KG1 (cell line): ENCODE measurements at places on chromosomes 16 and 17.

GRCh38 chr17:9209347-9209746 is 188.0 kb downstream of the NTN1 start:
- no peak for DNase-seq

DNA sequence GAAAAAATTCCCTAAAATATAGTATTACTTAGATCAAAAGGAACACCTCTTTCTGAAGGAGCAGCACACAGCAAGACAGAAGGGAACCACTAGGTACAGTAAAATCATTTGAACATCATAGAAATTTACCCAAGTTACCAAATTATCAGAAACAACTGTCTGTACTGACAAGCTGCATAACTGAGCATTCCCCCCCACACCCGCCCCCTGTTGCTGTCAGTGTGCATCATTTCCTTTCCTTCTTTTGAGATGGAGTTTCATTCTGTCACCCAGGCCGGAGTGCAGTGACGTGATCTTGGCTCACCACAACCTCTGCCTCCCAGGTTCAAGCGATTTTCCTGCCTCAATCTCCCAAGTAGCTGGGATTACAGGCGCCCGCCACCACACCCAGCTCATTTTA is 120.7 kb downstream of the TRIM37 start:
- no peak for DNase-seq

- no peak for DNase-seq
These were observed 480.5 kb downstream of the CDH11 start for GRCh38 chr16:64641343-64641742.

DNA sequence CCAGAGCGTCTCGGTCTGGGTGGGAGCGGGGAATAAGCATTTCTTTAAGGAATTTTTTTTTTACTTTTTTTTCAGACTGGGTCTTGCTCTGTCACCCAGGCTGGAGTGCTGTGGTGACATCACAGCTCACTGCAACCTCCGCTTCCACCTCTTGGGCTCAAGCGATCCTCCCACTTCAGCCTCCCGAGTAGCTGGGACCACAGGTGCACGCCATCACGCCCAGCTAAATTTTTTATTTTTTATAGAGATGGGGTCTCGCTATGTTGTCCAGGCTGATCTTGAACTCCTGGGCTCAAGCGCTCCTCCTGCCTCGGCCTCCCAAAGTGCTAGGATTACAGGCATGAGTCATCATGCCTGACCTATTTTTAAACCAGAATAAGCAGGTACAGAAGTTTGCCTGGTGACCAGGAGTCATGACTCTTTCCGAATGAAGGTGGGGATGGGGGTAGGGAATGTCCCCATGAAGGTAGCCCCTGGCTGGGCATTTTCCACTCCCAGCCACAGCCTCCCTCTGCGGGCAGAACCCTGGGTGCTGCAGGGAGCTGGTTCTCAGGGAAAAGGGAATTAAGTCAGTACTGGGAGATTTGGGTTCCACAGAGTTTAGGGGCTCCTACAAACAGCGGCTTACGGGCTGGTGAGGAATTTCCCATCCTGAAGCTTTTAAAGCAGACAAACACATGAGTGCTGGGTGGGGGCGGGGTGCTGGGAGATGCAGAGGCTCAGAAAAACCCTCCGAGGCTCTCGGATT is 48.3 kb downstream of the TBC1D16 start:
- DNase-seq = no peak

DNA sequence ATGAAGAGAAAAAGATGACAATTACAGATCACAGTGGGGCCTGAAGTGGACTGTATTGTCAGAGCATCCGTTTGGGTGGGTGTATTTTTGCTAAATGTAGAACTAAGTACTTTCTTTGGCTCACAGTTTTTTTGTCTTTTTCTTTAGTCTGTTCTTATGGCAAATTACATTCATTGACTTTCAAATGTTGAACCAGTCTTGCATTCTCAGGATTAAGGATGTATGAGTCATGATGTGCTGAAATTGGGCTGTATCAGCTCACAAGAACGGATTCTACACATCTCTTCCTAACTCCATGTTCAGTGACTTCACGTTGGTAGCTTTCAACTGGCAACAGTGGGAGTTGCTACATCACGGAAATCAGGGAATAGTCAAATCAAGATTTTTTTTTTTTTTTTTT is 66.5 kb downstream of the TEX2 start:
- no peak for DNase-seq

- no peak for DNase-seq
These were observed 902.5 kb downstream of the KCNJ2 start for GRCh38 chr17:71071837-71072236.

DNA sequence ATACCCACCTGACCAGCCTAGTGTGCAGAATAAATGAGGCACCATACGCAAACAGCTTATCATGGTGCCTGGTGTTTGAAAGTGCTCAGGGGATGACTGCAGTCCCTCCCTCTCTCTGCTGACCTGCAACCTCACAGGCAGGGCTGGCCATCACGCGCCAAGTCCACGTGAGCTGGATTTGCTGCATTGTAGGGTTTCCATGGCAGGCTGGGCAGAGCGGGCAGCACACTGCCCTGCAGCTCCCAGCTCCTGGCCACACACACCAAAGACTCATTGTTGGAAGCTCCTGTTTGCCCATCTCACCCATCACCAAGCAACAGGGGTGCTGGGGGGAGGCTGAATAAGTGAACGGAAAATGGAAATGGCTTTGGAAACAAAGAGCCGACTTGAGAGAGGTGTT is 81.8 kb downstream of the IRX3 start:
- no peak for DNase-seq

- DNase-seq = no peak
These were observed 11.7 kb upstream of the TMED6 start for GRCh38 chr16:69363281-69363717.

DNA sequence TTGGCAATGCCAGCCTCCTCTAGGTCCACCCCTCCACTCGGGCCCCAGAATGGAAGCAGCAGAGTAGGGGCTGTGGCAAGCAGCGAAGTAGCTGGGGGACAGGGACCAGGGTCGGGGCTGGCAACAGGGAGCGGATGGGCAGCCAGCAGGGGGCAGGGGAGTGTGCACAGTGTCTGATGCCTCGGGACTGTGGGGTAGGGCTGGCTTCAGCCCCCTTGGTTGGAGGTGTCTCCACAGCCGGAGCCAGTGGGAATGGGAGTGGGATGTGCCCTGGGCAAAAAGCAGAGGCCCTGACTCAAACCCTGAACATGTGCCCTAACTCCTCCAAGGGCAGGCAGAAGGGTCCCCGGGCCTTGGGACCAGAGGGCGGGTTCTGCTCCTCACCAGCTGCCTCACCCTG is 18.5 kb upstream of the ARHGAP27 start:
- no peak for DNase-seq

GRCh38 chr17:2195729-2196128 is 107.9 kb downstream of the SMG6 start:
- no peak for DNase-seq

DNA sequence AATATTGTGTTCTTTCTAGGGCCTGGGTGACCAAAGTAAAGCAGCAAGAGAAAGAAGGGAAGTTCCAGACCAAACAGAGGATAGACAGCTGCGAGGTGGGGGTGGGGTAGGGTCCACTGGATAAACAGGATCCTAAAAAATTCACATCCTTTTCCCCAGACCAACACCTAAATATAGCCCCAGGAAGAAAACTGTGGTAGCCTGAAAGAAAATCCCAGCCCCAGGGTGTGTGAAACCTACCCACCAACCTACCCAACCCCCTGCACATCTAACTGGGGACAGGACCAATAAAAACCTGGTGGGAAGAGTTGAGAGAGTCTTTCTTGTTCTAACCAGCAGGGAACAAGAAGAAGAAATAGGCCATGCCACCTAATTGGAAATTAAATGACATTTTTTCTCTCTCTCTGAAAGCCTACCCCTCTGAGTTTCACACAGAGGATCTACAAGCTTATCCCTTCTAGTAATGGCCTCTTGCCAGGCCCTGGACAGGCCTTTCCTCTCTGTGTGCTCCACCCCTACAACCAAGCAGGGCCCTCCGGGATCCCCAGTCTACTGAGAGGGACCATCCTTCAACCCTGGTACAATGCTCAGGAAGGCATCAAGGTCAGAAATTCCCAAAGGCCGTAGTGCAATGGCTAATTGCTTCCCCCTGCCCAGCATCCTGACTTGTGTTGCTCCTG is 12.0 kb downstream of the MYO18A start:
- no peak for DNase-seq

DNA sequence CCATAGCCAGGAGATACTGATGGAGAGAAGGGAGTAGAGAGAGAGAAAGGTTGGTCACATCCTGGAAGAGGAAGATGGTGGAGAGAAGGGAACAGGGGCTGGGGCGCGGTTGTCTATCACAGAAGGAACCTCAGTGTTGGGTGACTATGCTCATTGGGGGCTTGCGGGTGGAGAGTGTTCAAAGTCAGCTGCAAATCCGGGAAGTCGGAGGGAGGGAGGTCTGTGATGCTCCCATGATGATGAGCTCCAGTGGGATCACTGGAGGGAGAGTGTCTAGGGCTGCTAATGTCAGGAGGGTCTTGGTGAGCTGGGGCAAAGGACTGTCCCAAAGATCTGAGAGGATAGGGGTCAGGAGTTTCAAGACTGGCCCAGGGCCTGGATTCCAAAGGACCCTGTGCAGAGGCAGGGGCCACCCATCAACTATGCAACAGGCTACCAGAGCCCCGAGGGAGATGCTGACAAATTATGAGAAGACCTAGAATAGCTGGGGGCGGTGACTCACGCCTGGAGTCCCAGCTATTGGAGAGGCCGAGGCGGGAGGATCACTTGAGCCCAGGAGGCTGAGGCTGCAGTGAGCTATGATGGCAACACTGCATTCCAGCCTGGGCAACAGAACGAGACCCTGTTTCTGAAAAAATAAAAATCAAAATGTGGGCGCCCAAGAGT is 2.6 kb downstream of the SPDYE4 start:
- no peak for DNase-seq

DNA sequence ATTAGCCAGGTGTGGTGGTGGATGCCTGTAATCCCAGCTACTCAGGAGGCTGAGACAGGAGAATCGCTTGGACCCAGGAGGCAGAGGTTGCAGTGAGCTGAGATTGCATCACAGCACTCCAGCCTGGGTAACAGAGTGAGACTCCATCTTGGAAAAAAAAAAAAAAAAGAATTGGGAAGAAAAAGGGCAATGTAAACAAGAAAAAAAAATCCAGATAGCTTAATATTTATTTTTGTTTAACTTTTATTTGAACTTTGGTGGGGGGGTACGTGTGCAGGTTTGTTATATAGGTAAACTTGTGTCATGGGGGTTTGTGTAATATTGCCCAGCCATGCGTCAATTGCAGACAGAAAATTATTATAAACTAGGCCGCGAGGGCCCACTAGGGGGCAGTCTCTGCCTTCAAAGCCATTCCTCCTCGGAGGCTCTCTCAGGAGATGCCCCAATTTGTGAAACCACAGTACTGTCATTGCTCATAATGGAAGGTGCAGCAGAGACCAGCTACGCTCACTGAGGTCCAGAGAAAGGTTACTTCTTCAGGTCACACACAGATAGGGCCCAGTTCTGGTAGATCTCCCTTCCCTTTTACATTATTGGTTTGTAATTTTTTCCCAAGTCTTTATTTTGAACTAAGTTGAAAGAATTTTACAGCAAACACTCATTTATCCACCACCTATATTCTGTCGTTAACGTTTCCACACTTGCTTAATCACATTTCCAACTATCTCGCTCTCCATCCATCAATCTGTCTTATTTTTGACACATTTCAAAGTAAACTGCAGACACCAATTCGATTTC is 206.2 kb downstream of the PRKCB start:
- DNase-seq = peak; percentile 46

- no peak for DNase-seq
These were observed 196.3 kb upstream of the CDH11 start for GRCh38 chr16:65318138-65318537.

DNA sequence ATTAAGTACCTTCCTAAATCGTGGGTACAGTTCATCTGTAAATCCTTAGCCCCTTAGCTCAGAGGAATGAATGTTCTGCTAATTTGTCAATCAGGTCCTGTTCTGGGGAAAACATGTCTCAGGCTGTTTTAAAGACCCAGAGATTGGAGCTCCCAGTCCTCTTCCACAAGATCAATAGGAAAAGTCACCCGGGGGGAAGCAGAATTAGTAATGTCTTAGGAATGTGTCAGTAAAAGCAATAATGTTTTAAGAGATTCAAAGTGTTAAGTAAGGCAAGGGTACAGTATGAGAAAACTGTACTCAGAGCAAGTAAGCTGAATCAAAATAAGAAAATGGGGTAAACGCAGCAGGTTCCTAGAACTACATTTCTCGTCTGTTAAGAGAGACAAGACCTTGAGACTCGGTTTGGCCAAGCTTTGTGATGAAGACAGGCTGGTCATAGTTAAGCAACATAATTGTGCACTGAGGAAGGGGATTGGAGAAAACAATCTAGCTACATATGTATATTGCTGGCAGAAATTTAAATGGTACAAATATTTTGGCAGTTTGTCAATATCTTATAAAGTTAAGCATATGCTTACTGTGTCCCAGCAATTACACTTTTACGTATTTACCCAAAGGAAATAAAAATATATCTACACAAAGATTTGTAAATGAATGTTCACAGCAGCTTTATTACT is 192.9 kb upstream of the C17orf78 start:
- DNase-seq = no peak

DNA sequence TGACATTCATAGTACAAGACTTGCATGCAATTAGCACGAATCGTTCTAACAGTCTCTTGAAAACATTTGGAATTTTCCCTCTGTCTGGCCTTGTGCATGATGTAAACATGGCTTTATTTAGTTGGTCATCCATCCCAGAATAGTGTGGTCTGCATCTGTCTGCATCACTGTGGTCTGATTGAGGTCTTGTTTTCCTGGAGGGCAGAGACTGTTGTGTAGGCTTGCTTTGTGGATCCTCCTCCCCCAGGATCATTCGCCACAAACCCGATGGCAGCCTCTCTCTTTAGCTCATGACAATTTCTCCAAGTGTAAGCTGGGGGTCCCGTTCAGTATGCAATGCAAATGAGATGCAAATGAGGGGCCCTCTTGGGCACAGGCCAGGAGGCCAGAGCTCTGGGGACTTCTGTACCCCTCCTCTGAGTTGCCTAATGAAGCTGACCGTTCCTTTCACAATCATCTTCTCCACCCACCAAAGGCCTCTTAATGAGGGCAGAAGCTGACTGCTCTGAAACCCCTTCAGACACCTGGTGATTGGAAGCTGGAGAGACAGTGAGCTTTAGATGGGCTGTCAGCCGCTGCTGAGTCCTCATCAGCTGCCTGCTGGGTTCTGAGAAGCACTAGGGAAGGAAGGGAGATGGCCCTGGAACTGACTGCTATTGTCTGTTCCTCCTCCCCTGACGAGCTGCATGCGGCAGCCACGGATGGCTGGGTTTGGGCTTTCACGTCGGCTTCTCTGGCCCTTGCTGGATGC is 201.2 kb upstream of the CACNG3 start:
- no peak for DNase-seq

DNA sequence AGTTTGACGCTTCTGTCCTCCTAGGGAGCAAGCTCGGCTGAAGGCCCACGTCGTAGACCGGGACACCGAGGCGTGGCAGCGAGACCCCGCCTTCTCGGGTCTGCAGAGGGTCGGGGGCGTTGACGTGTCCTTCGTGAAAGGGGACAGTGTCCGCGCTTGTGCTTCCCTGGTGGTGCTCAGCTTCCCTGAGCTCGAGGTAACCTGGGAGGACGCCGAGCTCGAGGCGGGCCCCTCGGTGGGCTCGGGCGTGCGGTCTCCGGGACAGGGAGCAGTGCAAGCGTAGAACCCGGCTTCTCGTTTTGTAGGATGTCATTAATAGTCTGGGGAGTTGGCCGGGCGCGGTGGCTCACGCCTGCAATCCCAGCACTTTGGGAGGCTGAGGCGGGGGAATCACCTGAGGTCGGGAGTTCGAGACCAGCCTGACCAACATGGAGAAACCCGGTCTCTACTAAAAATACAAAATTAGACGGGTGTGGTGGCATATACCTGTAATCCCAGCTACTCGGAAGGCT is 715 bp downstream of the ENDOV start:
- DNase-seq = no peak

GRCh38 chr17:1724869-1725641 is 551 bp downstream of the WDR81 start:
- DNase-seq = no peak
